Fibroblast of villous mesenchyme (primary cell): ENCODE measurements at places on chromosomes 12 and 14. TPM values are rescaled to one million over a fixed set of nuclear protein-coding genes. Genes with fewer than 3 reads are reported as not detected.

KLRC2 gene
- total RNA-seq = not detected in 2 replicates

INHBE gene
- total RNA-seq = 1.7 and 4.5 TPM in 2 replicates

PLCZ1 gene
- not detected in 2 replicates for total RNA-seq

SYNE3 gene
- total RNA-seq = 6.5 and 10.0 TPM in 2 replicates

PTPRB gene
- 0.43 and 0.97 TPM in 2 replicates for total RNA-seq

DTX1 gene
- not detected in 2 replicates for total RNA-seq

PRR13 gene
- total RNA-seq = 60.0 and 64.4 TPM in 2 replicates

KRT72 gene
- not detected in 2 replicates for total RNA-seq

CSRP2 gene
- 64.3 and 131 TPM in 2 replicates for total RNA-seq

PLEKHH1 gene
- 0.43 and 0.64 TPM in 2 replicates for total RNA-seq

LYZ gene
- total RNA-seq = not detected in 2 replicates

LMNTD1 gene
- total RNA-seq = not detected in 2 replicates

KDM5A gene
- total RNA-seq = 60.2 and 77.3 TPM in 2 replicates

FGF6 gene
- total RNA-seq = not detected in 2 replicates
